ENCODE measurements at places on chromosomes 2 and 18.

- no peak for DNase-seq
Measured at GRCh38 chr2:107685421-107685986, 141.2 kb upstream of the RGPD4 start.

DNA sequence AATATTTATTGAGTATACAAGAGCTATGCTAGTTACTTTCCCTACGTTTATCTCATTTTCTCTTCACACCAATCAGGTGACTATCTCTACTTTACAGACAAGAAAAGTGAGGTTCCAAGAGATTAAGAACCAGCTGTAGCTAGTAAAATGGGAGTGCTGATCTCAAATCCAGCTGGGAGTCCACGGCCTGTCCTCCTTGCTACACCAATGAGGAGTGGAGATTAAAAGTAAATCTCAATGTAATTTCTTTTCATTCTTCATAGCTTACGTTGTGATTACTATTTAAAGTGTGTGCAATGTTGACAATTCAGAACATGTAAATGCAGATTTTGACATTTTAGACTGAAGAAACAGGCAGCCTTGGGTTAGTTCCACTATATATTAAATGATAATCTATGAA lies 53.9 kb upstream of the NRP2 start:
- DNase-seq = no peak

DNA sequence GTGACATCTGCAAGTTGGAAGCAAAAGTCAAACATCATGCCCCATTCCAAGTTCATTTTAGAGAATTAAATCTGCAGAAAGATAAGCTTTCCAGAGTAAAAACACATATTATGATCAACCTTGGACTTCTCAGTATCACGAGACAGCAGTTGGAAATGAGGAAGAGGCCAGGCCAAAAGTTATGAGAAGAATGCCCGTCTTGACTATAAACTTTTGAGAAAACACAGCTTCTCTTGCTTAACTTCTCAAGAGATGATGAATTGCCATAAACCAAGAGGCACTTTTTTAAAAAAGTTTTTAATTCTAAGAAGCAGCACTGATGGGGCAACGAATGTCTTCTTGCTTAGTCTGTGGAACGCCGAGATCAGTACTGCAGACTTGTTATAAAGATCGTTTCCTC lies 52.6 kb upstream of the NFU1 start:
- DNase-seq = no peak

GRCh38 chr18:47931718-47932103 lies 1.3 kb upstream of the SMAD2 start:
- no peak for DNase-seq

DNA sequence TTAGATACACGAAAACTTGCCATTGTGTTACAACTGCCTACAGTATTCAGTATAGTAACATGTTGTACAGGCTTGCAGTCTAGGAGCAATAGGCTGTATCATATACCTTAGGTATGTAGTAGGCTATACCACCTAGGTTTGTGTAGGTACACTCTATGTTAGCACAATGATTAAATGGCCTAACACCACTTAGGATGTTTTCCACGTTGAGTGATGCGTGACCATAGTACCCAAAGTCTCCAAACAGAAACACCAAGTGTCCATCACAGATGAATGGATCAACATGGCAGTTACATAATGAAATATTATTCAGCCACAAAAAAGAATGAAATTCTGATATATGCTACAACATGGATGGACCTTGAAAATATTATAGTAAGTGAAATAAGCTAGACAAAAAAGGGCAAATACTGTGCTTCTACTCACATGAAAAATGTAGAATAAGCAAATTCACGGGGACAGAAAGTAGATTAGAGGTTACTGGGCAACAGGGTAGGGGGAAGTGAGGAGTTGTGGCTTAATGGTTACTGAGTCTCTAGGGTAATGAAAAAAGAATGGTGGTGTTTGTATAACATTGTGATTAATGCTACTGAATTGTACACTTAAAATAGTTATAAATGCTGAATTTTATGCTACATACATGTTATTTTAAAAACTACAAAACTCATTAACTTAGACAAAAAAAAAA lies 62.6 kb downstream of the TMEM131 start:
- DNase-seq = no peak

DNA sequence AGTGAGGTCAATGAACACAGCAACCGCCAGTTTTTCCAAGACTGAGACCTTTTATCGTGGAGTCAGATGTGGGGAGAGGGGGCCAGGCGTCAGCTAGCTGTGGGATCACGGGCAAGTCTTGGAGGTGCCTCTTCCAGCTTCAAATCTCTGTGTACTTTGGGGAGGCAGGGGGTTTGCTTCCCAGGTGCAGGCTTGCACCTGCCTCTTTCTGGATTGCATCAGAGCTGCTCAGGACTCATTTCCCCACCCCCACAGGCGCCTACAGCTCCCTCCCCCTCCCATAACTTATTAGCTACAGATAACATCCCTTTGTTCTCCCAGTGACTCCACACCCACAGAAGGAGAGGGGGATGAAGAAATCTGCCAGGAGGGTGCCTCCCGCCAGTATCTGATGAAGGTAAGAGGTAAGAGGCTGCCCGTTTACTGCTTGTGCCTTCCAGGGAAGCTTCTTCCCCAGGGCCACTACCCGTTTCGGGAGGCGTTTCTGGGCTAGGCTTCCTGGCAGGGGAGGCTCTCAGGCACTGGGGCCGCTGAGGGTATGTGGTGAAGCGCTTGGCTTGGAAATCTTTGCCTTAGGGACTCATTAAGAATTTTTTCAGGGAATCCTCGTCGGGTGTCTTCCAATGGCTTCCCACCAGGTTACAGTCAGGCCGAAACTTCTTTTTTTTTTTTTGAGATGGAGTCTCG lies 18.8 kb upstream of the MRPL33 start:
- DNase-seq = no peak
